ENCODE measurements at places on chromosomes 3 and 15.
A peak's percentile ranks its signal among the peaks of the same experiment; 100 is the strongest.

- no peak for DNase-seq
Observed at GRCh38 chr3:47515864-47516319, 2.4 kb upstream of the ELP6 start.

GRCh38 chr3:193832833-193833413 is 239.9 kb downstream of the OPA1 start:
- DNase-seq, result no peak

DNA sequence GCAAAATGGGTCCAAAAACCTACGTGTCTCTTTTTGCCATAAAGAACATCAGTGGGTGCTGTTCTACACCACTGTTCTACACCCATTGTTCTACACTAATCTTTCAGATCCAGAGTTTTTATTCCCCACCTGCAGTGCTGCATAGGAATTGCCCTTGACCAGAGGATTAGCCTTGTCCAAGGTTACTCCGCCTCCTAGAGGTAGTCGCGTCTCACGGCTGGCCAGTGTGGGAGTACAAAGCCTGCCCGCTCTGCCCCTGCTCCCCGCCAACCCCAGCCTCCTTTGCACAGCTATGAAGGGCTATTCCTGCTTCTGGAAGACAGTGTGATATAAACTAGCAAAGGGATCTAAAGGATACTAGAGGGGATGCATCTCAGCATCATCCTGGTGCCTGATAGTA is 222.1 kb upstream of the LMCD1 start:
- DNase-seq, result no peak

- DNase-seq, result peak; percentile 43
Observed at GRCh38 chr15:76147906-76148570, 88.3 kb downstream of the TMEM266 start.

DNA sequence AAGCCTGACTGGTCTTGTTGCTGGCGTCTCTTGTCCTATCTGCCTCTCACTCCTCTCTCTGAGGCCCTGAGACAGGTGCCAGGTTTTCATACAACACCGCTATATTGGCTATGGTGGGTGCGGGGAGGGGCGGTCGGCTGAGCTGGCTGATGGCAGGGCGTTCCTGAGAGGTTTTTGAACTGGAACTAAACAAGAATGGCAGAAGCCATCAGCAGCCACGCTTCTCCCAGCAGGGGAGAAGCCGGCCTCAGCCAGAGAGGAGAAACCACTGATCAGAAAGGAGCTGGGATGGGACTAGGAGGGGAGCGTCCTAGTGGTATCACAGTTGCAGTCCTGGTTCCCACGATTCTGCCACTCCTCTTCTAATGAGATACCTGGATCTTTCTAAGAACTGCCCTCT is 89.9 kb upstream of the PRR23E start:
- DNase-seq, result no peak

DNA sequence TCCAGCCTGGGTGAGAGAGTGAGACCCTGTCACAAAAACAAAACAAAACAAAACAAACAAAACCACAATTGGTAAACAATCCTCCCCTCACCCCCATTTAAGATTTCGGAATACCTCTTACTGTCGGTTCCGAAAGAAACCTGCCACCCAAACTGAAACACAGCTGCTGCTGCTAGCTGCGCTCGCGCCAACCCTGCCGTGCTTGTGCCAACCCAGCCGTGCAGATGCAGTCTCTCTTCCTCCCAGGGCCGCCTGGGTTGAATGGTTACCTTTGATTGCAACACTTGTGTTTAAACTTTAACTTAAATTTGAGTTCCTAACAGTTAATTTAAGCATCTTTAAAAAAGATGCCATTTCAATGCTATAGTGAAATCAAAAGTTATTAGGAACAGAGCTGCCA is 28.5 kb upstream of the SPTBN5 start:
- DNase-seq, result no peak

DNA sequence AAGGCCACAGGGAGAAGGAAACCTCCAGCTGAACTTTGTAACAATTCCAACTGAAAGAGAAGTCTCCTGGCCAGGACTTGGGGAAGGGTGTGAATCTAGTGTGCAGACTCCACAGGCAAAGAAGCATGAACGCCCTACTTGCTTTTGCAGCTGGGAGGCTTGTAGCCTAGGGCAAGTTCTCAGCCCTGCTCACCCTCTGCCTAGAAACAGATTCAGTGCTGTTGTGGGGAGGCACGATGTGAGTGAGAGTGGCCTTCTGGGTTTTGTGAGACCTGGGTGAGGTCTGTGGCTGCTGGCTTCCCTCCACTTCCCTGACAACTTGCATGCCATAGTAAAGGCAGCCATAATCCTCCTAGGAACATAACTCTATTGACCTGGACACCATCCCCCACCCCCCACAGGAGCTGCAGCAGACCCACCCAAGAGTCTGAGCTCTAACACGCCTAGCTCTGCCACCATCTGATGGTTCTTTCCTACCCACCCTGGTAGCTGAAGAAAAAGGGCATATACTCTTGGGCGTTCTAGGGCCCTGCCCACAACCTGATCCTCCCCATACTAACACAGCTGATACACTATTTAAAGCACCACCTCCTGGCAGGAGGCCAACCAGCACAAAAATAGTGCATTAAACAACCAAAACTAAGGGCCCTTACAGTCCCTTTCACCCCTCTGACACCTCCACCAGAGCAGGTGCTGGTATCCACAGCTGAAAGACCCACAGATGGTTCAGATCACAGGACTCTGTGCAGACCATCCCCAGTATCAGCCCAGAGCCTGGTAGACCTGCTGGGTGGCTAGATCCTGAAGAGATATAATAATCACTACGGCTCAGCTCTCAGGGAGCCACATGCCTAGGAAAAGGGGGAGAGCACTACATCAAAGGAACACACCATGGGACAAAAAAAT is 426.5 kb downstream of the IGSF11 start:
- DNase-seq, result no peak

DNA sequence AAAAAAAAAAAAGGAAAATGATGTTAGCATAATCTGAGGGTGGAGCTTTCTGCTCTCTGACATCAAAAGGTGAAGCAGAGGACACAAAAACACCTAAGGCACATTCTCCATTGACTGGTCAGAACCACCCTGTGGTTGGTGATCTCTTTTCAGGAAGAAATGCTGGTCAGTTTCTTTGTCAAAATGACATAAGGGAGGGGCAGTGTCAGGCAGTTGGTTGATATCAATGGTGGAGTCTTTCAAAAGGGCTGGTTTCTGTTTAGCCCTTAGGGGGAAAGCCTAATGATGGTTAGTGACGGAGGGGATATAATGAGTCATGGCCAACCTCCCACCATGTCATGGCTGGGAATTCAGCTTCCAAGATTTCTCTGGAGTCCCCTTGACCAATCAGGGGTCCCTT is 185.9 kb upstream of the GBE1 start:
- DNase-seq, result no peak

DNA sequence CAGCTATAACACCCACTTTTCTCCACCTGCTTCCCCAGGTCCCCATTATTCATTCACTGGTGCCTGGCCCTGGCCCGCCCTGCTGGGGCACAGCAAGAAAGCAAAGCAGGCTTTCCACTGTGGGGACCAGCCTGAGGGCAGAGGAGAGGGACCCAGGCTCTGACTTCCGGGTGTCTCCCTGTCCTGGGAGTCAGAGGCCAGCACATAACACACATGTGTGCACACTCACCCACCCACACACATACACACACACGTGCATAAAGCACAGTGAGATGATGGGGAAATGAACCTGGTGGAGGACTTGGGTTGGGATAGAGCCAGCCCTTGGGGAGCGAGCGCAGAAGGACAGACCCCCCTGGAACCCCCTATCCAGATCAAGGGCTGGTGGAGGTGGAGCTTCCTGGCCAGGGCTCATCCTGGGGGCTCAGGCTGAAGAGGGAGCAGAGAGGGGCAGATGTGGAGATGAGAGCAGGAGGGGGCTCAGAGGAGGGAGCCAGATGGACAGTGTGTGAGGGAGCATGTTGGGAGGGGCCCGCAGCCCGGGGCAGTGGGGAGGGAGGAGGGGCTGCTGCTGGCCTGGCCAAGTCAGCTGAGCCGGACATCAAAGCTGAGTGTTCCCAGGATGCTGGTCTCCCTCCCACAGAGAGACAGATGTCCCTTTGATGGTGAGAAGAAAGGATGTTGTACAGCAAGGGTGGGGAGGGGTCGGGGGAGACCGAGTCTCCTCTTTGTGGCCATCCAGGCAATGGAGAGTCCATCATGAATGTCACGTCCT is 78.2 kb downstream of the LINGO1 start:
- DNase-seq, result no peak

- no peak for DNase-seq
Observed at GRCh38 chr3:110343376-110343775, 728.2 kb upstream of the NECTIN3 start.

DNA sequence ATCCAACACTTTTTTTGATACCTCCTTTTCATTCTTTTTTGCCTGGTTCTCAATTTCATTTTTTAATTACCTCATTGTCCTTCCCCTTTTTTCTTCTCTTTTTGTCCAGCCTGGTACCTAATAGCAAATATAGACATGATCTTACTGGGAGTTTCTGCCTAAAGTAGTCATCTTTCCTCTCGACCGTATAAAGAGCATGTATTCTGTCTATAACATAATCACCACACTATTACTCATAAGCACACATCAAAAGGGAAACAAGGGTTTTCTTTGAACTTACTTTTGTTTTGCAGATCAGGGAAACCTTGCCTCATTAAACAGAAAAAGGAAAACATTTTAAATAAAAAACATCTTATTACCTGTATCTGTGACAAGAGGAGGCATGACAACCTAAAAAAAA is 33.0 kb downstream of the FAM98B start:
- no peak for DNase-seq

DNA sequence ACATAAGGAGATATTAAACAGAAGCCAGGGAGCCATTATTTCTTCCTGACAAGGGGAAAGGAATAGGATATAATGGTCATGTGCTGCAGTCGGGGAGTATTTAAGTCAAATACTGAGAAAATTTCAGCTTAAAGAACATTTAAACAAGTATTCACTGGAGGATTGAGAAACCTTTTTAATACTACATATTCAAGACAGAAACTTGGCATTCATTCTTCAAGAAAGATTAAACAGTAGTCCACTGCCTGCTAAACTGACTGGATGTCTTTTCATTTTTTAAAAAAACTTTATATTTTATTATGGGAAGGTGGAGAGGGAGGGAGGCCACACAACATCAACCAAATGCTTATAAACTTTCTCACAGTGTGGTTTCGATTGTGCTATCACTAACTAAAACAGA is 107.4 kb upstream of the CBLB start:
- no peak for DNase-seq

DNA sequence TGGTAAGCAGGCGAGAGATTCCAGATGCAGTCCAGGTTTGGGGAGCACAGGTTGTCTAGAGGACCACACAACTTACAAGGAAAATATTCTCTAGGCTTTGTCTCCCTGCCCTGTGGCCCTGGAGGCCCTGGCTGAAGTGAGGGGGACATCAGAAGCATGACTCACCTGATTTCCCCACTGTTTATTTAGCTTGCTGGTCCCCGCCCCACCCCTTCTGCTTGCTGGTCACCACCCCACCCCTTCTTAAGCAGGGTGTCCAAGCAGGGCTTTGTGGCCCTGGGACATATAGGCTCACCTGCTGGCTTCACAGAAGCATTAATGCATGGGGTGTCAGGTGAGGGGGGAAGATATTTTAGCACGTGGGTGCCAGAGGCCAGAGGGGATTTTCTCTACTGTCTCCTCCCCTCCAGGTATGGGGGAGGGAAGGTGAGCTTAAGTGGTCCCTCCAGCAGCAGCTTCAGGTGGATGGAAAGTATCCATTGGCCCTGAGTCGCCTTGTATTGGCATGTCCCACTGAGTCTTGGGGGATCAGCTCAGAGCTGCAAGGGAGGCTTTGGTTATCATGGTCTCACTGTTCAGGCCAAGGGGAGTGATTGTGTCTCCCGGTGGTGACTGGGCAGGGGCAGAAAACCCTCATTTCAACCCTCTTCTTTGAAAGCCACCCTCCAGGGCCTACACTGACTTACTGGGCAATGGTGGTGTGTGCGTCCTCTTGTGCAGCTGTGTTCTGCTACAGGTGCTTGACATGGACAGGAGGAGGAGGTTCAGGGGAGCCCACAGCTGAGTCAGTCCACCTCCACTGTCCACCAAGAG is 49.8 kb downstream of the GASK1A start:
- DNase-seq, result no peak

GRCh38 chr3:20173844-20174410 is 12.1 kb downstream of the SGO1 start:
- DNase-seq, result no peak

GRCh38 chr3:116445311-116445841 is at the start of gene LSAMP:
Gene LSAMP (minus strand): TSS chr3:116445487.
- DNase-seq, result no peak

- DNase-seq, result no peak
Observed at GRCh38 chr15:48466079-48466478, 134.8 kb downstream of the DUT start.

GRCh38 chr3:128884992-128885391 is 5.6 kb downstream of the ACAD9 start:
- DNase-seq, result no peak

DNA sequence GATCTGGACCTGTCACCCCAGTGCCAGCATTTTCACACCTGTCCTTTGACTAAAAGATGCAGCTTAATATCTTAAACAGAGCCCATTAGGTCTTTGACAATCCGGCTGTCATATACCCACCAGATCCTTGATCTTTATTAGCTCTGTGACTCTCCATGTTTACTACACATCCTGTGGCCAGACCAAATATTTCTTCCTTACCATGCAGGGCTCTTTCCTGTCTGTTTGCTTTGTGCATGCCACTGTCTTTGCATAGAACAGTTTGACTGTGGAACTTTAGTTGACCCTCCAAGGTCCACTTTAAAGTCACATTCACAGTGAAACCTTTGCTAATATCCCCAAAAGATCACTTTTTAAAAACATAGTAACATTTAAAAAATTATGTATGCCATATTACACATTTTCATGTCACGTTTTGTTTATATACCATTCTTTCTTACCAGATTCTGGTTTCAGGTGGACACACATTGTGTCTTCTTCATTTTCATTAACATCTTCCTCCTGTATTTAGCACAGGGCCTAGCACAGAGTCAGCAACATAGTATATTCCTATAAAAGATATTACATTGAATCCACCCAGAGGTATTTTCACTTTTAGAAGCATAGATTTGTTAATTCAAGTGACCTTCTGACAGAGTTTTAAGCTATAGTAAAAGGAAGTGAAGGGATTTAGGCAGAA is 95.8 kb downstream of the RAP2B start:
- no peak for DNase-seq

DNA sequence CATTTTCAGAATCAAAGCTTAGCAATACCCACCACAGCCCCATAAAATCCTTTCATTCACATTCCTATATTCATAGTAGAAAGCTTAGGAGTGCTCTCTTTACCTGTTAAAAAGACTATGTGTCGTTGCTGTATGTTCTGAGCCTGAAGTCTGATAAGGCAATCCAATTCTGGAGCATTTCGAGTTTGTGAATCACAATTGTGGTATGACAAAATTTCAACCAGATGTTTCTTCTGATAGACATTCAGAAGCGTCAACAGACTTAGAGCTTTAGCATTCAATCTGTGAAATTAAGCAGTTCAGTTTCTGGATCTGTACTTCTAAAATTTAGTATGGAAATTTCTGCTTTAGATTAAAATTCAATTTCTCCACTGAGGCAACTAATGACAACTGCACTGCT is 58.3 kb downstream of the TASOR start:
- no peak for DNase-seq

DNA sequence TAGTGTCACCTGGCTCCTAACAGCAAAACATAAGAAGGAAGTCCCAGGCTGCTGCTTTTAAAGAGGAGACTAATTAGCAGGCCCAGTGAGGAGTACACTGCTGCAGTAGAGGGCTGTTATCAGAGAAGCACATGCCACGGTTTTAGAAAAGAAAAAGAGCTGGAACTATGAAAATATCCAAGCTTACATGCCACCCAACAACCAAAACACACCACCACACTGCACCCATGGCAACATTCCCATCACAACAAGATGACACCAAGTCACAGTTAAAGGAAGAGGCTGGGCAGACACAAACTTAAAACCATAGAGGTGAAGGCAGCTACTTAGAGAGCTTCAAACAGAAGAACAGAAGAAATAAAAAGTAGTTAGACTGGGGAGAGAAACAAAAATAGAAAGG is 37.0 kb downstream of the NPTN start:
- no peak for DNase-seq
